ENCODE measurements at places on chromosomes 1 and 21. TPM values are rescaled to one million over a fixed set of nuclear protein-coding genes. Genes with fewer than 3 reads are reported as not detected.

Gene TIAM1
- total RNA-seq = 6.5 TPM

Gene PRRC2C
- 80.0 TPM for total RNA-seq

Gene UBASH3A
- total RNA-seq = 0.23 TPM

DNA sequence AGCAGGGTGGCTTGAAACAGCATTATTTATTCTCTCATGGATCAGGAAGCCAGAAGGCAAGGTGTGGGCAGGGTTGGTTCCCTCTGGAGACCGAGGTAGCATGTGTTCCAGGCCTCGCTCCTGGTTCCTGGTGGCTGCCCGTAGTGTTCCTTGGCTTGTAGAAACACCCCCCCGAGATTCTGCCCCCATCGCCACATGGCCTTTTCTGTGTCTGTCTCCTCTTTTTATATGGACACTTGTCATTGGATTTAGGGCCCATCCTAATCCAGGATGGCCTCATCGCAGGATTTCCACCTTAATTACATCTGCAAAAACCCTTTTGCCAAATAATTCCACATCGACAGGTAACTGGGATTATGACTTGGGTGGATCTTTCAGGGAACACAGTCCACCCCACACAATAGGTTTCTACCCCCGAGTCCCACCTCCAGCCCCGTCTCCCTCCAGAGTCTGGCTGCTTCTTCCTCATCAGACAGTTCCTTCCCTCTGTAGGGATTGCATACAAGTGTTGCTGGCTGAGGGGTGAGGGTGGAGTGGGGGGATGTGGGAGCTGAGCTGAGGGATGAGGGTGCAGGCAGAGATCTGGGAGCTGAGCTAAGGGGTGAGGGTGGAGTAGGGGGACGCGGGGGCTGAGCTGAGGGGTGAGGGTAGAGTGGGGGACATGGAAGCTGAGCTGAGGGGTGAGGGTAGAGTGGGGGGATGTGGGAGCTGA is 12.3 kb upstream of the NPHP4 start:
- no peak for DNase-seq

Gene C8A
- total RNA-seq = not detected

GRCh38 chr1:200038325-200038980 is 10.9 kb downstream of the NR5A2 start:
- DNase-seq = no peak

Gene CAMK2N1
- 15.8 TPM for total RNA-seq

- DNase-seq = no peak
Measured at GRCh38 chr1:217407534-217408001, 223.3 kb downstream of the GPATCH2 start.

Gene TDRKH
- total RNA-seq = 6.4 TPM

DNA sequence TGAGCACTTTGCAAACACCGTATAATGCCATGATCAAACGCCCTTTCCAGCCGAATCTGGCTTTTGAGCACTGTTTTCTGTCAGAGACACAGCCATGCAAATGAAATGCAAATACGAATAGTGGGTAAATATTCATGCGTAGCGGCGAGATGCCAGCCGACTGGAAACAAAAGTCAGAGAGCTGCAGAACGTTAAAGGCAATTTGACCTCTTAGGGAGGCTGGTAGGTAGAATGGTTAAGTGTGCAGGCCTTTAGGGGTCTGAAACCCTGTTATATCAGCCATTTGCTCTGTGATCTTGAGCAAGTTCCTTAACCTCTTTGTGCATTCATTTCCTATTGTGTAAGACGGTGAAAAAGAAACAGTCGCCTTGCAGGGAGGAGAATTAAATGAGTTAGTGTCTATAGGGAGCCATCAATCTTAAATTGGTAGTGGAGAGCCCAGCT is 6.5 kb upstream of the SDHB start:
- DNase-seq = no peak

Gene IGFN1
- 0.71 TPM for total RNA-seq

- DNase-seq = no peak
Measured at GRCh38 chr1:166145499-166145898, 21.3 kb downstream of the FAM78B start.

Gene TMPRSS15
- total RNA-seq = not detected

DNA sequence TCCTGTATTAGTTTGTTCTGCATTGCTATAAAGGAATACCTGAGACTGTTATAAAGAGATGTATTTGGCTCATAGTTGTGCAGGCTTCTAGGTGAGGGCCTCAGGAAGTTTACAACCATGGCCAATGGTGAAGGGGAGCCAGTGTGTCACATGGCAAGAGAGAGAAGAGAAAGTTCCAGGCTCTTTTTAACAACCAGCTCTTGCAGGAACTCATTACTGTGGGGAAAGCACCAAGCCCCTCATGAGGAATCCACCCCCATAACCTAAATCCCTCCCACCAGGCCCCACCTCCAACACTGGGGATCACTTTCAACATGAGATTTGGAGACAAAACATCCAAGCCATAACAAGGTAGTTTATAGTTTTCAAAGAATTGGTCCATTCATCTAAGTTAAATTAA is 5.0 kb upstream of the MEAF6 start:
- no peak for DNase-seq

- DNase-seq = no peak
Measured at GRCh38 chr21:31480228-31480627, 136.2 kb upstream of the TIAM1 start.

Gene TTC34
- 0.53 TPM for total RNA-seq

DNA sequence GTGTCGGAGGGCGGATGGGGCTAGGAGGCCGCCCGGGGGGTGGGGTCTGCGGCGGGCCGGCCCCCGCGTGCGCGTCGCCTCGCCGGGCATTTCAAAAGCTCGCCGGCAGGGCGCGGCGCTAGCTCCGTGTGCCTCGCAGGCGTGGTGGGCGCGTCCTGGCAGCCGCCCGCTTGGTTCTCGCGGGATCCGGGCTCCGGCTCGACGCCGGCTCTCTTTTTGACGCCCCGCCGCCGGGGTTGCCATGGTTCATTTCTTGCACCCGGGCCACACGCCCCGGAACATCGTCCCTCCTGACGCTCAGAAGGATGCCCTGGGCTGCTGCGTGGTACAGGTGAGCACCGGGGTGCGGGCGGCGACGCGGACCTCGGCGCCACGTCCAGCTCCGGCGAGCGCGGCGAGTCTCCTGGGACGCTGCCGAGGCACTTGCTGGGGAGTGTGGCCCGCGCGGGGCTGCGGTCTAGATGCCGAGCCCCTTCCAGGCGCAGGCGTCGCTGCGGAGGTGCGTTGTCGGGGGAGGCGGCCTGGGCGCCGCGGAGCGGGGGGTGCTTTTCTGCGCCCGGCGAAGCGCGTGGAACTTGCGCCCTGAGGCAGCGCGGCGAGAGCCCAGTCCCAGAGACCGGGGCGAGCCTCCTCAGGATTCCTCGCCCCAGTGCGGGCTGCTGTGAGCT is at the start of gene ZYG11A:
Gene ZYG11A (plus strand): TSS at position 118 of the 668 bp plus-strand sequence. CDS start 124 bp downstream, at position 242.
- DNase-seq = peak; percentile 84

DNA sequence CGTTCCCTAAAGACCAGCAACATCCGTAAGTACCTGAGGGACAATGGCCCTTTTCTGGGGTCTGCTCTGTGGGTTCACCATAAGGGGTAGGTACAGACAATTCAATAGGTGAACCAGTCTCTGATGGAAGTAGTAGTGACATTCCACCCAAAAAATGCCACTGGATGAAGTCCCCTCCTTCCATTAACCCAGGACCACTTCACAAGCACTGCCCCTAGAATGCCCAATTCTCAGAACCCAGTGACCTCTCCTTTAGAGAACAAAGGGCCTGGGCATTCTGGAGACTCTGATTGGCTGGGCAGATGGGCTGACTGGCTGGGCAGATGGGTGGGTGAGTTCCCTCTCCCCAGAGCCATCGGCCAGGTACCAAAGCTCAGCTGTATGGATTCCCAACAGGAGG is at the start of gene TEX38:
Gene TEX38 (plus strand): TSS at position 301 of the 400 bp plus-strand sequence. CDS start 81 bp downstream, at position 382.
- DNase-seq = no peak

GRCh38 chr1:167429612-167430011 is 88.7 kb downstream of the CD247 start:
- DNase-seq = no peak

DNA sequence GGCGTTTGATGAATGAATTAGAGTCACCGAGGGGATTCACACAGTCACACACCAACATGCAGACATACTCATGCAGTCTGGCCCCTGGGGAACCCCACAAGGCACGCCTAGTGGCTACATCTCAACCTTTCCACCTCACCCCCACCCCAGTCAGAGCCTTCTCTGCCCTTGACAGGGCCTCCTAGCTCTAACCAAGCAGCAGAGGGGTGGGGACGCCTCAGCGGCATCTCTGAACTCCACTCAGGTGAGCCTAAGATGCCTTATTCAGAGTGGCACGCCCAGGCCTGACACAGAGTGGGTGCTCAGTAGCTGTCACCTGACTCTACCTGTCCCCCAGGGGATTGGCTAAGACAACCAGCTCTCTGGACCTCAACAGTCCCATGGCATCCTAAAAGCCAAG is 3.7 kb upstream of the SDC3 start:
- DNase-seq = peak; percentile 39

- DNase-seq = no peak
Measured at GRCh38 chr1:30538226-30538992, 185.0 kb downstream of the MATN1 start.

Gene PDC
- not detected for total RNA-seq

- no peak for DNase-seq
Measured at GRCh38 chr21:42690586-42690985, 37.2 kb downstream of the PDE9A start.

Gene CHI3L2
- total RNA-seq = 20.7 TPM

DNA sequence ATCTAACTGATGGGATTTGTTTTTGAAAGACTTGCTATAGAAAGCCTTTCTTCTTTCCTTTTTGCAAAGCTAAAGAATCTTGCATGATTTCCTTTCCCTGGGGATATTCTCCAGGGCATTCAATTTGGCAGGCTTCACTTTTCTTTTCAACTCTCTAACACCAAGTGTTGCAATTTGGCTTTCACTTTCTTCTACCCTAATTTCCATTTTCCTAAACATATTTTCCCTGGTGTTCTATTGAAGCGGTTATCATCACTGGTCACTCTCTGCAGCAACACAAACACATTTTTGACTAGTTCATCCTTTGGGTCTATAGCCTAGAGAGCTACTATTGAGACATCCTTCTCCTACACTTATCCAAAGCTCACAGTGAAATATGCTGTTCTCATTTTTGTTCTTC is 424.5 kb downstream of the NEGR1 start:
- DNase-seq = no peak

Gene C1orf167
- 1.3 TPM for total RNA-seq

DNA sequence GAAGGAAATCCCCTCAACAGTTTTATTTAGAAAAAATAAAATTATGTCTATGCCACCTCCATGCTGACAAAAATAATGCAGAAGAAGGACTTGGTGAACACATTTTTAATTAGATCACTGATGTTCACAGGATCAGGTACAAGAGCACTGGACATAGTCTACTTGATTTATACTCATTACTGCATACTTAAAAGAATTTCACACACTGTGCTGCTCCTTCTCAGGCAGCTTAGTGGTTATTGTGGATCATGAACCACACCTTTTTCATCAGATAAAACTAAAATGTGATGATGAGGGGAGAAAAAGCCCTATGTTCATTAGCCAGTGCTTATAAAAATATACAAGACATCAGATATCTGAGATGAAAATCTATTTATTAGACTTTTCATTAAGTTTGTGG is 103.3 kb upstream of the DPH5 start:
- DNase-seq = no peak

GRCh38 chr1:204714194-204714860 is 28.8 kb upstream of the LRRN2 start:
- DNase-seq = no peak

- peak; percentile 60 for DNase-seq
Measured at GRCh38 chr1:109620401-109620791, 759 bp downstream of the AMPD2 start.
